IMR-90 (cell line): ENCODE measurements at places on chromosomes 11 and 22. TPM values are rescaled to one million over a fixed set of nuclear protein-coding genes. Genes with fewer than 3 reads are reported as not detected.

CREB3L1 gene
- total RNA-seq = 8.1 and 10.0 TPM in 2 replicates

FAM111B gene
- 9.3 and 13.9 TPM in 2 replicates for total RNA-seq

OR51B2 gene
- not detected in 2 replicates for total RNA-seq

TCN2 gene
- total RNA-seq = 0.56 and 1.3 TPM in 2 replicates

BSCL2 gene
- total RNA-seq = 19.4 and 26.2 TPM in 2 replicates

RHOD gene
- total RNA-seq = 4.7 and 5.3 TPM in 2 replicates

IRAG1 gene
- 21.1 and 25.8 TPM in 2 replicates for total RNA-seq

CCDC89 gene
- total RNA-seq = 7.9 and 9.4 TPM in 2 replicates

LYVE1 gene
- total RNA-seq = not detected in 2 replicates

DNA sequence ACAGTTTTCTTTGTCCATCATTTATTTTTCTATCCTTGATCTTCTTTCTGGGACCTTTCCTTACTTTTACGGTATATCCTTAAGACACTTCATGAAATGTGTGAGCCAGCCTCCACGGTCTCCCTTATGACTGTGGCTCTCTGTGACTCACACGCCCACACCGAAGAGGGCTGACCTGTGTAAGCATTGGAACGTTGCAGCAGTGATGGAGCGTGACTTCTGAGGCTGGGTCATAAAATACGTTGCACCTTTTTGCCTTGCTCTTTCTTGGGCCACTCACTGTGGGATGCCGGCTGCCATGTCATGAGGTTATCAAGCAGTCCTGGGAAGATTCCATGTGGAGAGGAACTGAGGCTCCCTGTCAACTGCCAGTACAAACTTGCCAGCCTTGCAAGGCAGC, 96.3 kb upstream of the RAB1B start:
- H3K4me1 ChIP-seq = peaks cover 4% of the 10 kb centered on the region
- DNase-seq = peak; percentile 86
- no peak overlapping the region for H3K4me3 ChIP-seq
- H3K36me3 ChIP-seq = no peaks in the 10 kb centered on the region

- H3K4me3 ChIP-seq = no peak overlapping the region
- DNase-seq = no peak
- no peaks in the 10 kb centered on the region for H3K27me3 ChIP-seq
- H3K4me1 ChIP-seq = no peaks in the 10 kb centered on the region; the same call in 1 of the 2 replicates
- H3K36me3 ChIP-seq = peaks cover 28% of the 10 kb centered on the region
- H3K27ac ChIP-seq = no peak overlapping the region
Measured at GRCh38 chr11:88300888-88301487, 36.5 kb downstream of the CTSC start.

- H3K27me3 ChIP-seq = no peaks in the 10 kb centered on the region
- H3K4me3 ChIP-seq = no peak overlapping the region
- H3K27ac ChIP-seq = no peak overlapping the region
- H3K36me3 ChIP-seq = peaks cover 10% of the 10 kb centered on the region; the same call in 1 of the 2 replicates
- no peak for DNase-seq
- H3K4me1 ChIP-seq = no peaks in the 10 kb centered on the region
Measured at GRCh38 chr22:31742115-31742514, 7.8 kb downstream of the PRR14L start.

DNA sequence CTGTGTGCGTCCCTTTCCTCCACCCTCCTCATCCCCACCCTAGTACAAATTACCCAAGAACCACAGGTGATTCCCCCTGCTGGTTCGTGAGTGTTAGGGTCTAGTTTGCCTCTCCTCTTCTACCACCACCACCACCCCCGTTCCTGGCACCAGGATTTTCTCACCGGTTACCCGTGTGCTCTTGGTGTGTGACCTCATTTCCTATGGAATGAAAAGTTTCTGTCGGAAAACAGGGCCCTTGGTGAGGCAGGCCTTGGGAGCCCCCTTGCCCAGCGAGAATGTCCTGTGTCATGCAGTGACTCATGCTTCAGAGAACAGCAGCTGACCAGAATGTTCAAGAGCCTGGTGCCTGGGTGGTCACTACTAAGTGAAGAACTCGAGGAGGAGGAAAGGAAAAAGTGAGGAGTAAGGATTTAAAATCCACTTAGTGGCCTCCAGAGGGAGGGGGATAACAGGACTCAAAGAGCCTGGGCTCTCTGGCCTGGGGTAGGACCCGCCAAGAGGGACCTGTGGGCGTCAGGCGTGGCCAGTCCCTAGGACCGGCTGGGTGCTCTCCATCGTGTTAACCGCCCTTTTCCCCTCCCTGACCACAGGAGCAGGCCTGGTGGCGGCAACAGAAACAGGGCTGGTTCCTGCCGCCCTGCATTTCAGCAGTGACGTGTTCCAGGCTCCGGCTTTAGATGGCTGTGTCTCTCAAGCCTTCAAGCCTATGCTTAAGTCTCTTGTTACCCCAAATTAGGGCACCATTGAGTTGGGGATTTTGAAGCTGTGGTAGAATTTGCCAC, 30.2 kb downstream of the C22orf31 start:
- H3K27ac ChIP-seq = peak overlapping the region; percentile 87
- peaks cover 18% of the 10 kb centered on the region for H3K4me1 ChIP-seq
- H3K27me3 ChIP-seq = no peaks in the 10 kb centered on the region
- no peaks in the 10 kb centered on the region for H3K36me3 ChIP-seq
- DNase-seq = peak; percentile 98

GRCh38 chr11:125364121-125364826, 131.8 kb downstream of the FEZ1 start:
- peaks cover 8% of the 10 kb centered on the region for H3K4me1 ChIP-seq
- no peaks in the 10 kb centered on the region; the same call in 1 of the 2 replicates for H3K36me3 ChIP-seq
- no peak overlapping the region for H3K4me3 ChIP-seq
- peak overlapping the region; percentile 52 for H3K27ac ChIP-seq
- no peaks in the 10 kb centered on the region; the same call in 1 of the 2 replicates for H3K27me3 ChIP-seq
- DNase-seq = peak; percentile 81

DNA sequence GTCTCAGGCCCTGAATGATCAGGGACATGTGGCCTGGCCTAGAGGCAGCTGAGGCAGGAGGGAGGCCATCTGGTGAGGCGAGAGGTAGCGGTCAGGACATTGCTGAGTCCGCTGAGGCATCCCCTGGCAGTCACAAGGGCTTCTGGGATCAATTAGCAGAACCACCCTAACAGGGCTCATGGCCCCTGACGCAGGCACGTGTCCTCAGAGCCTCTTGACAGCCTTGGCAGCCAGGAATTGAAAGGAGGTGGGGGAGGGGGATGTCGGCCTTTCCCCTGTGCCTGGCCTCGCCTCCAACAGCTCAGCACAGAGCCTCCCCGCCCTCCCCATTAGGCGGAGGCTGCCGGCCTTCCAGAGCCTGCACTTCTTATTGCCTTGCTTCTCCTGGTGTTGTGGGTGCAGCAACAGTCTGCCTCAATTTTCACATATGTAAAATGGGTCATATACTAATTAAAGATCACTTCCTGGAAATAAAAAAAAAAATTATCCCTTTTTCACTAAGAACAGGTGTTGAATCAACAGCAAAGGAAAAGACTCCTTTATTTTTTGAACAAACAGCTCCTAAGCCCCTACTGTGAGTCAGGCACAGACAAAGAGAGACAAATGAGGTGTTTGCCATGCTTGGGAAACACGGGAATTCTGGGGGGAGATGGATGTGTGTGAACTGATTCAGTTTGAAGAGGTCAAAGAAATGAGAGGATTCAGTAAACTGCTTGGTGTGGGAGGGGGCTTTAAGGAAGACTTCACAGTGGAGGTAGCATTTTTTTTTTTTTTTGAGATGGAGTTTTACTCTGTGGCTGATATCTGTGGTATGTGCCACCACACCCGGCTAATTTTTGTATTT, 55.3 kb downstream of the NFAM1 start:
- no peak overlapping the region for H3K4me3 ChIP-seq
- H3K4me1 ChIP-seq = peaks cover 2% of the 10 kb centered on the region; the same call in 1 of the 2 replicates
- no peak overlapping the region for H3K27ac ChIP-seq
- peaks cover 46% of the 10 kb centered on the region for H3K27me3 ChIP-seq
- peak; percentile 19 for DNase-seq

GRCh38 chr11:65555693-65556231, 2.4 kb downstream of the LTBP3 start:
- peak; percentile 88 for DNase-seq
- peaks cover 38% of the 10 kb centered on the region for H3K4me1 ChIP-seq
- H3K27ac ChIP-seq = peak overlapping the region; percentile 9; the same call in 1 of the 2 replicates
- no peaks in the 10 kb centered on the region for H3K27me3 ChIP-seq

DNA sequence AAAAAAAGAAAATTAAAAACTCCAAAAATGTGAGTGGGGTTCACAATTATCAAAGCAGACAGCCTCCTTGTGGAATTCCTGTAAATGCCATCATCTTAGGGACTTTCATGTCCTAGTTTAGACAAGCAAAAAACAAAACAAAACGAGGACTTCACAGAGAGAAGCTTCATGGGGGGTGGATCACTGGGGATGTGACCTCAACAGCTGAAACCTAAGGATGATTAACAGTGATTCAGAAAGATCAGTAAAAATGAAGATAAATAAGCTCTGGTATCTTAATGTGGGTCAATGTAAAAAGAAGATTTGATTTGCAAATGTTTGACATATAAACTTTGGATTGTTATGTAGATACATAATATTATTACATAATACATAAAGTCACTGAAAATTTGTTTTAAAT, 8.1 kb upstream of the OR10W1 start:
- no peak overlapping the region for H3K4me3 ChIP-seq
- peak; percentile 22 for DNase-seq
- H3K27ac ChIP-seq = no peak overlapping the region
- H3K27me3 ChIP-seq = no peaks in the 10 kb centered on the region
- peaks cover 2% of the 10 kb centered on the region; the same call in 1 of the 2 replicates for H3K4me1 ChIP-seq
- no peaks in the 10 kb centered on the region for H3K36me3 ChIP-seq

GRCh38 chr11:63015521-63016215, at the start of gene SLC22A8:
SLC22A8 (minus strand) TSS chr11:63015841; CDS start chr11:63014958, 883 bp downstream.
- H3K36me3 ChIP-seq = no peaks in the 10 kb centered on the region
- H3K27ac ChIP-seq = no peak within 1 kb of the TSS
- H3K4me1 ChIP-seq = no peaks in the 10 kb centered on the region
- peaks cover 45% of the 10 kb centered on the region for H3K27me3 ChIP-seq
- no peak within 1 kb of the TSS for H3K4me3 ChIP-seq

DNA sequence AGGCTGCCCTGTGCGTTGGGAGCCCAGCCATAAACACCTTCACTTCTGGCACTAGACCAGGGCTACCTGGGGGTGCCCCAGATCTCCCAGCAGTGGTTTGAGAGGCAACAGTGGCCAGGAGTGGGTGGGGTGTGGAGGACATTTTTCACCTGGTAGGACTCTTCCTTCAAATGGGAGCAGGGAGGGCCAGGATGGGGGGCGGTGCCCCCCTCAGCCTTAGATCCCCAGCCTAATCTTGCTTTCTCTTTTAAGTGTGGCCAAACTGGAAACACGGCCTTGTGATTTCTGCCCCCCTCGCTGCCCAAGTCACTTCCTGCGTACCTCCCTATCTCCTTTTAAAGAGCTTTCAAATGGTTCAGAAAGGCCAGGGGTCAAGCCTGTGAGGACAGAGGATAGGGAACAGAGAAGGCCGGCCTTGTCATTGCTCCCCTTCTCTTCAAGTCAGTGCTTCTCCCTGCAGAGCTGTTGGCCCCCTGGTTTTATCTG, 800 bp downstream of the KCNJ5 start:
- DNase-seq = no peak
- H3K36me3 ChIP-seq = no peaks in the 10 kb centered on the region
- peaks cover 52% of the 10 kb centered on the region for H3K27me3 ChIP-seq
- H3K4me1 ChIP-seq = 0 out of 2 replicates have a peak, but pooled peaks cover 1% of the 10 kb centered on the region

- no peaks in the 10 kb centered on the region for H3K27me3 ChIP-seq
- 0 out of 2 replicates have a peak, but pooled peaks cover 3% of the 10 kb centered on the region for H3K36me3 ChIP-seq
- H3K4me3 ChIP-seq = no peak overlapping the region
- peaks cover 58% of the 10 kb centered on the region for H3K4me1 ChIP-seq
Measured at GRCh38 chr11:65295001-65295400, 19.7 kb upstream of the CDC42EP2 start.

- no peaks in the 10 kb centered on the region for H3K4me1 ChIP-seq
- no peak overlapping the region for H3K4me3 ChIP-seq
- no peaks in the 10 kb centered on the region for H3K27me3 ChIP-seq
- H3K27ac ChIP-seq = no peak overlapping the region
- no peak for DNase-seq
- H3K36me3 ChIP-seq = no peaks in the 10 kb centered on the region
Measured at GRCh38 chr11:100769165-100769564, 82.1 kb downstream of the ARHGAP42 start.

DNA sequence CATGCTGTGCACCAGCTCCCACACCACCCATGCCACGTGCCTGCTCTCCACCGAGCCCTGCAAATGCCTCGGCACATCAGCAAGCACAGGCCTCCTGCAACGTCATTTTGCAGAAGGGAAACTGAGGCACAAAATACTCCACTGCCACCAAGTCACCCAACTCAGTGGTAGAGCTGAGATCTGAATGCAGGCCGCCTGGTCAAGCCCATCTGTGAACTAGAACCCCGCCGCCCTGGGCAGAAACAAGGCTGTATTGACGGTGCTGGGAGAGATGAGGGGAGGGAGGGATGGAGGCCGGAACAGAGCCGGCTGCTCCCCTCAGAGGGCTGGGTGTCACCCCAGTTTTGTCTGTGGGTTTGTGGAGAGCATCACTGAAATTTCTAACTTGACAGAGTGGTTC, 81.4 kb downstream of the CDKN1C start:
- H3K27ac ChIP-seq = no peak overlapping the region
- H3K27me3 ChIP-seq = peaks cover 30% of the 10 kb centered on the region
- H3K36me3 ChIP-seq = no peaks in the 10 kb centered on the region
- no peaks in the 10 kb centered on the region; the same call in 1 of the 2 replicates for H3K4me1 ChIP-seq
- H3K4me3 ChIP-seq = no peak overlapping the region

GRCh38 chr11:2428322-2428795, 16.0 kb downstream of the TRPM5 start:
- H3K36me3 ChIP-seq = no peaks in the 10 kb centered on the region
- H3K4me1 ChIP-seq = no peaks in the 10 kb centered on the region
- peak; percentile 34 for DNase-seq
- H3K27ac ChIP-seq = no peak overlapping the region
- H3K27me3 ChIP-seq = peaks cover 11% of the 10 kb centered on the region; the same call in 1 of the 2 replicates
